A172 (cell line): ENCODE measurements at places on chromosomes 12 and 14. TPM values are rescaled to one million over a fixed set of nuclear protein-coding genes. Genes with fewer than 3 reads are reported as not detected.

DNA sequence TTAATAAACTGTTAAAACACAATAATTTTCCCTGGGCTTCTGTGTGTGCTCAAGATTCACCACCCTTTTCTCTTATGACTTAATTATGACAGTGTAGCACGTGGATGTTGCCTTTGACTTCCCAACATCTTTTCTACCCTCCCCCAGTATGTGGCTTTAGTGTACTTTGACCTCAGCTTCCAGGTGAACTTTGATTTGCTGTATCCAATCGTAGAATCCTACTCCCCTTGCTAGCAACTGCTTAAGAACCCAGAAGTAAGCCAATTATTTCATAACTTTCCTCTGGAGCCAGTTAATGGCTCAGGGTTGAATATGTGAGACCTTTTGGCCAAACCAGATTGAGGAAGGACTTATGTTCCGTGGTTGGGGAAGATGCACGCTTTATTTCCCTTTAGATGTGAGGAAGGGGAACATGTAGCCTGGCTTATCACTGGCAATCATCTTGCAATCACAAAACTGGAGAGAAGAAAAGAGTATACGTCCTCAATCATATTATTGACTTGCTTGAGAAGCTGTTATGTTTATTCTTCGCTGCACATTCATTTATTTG is 259.6 kb upstream of the ATP2B1 start:
- no peak for DNase-seq

DNA sequence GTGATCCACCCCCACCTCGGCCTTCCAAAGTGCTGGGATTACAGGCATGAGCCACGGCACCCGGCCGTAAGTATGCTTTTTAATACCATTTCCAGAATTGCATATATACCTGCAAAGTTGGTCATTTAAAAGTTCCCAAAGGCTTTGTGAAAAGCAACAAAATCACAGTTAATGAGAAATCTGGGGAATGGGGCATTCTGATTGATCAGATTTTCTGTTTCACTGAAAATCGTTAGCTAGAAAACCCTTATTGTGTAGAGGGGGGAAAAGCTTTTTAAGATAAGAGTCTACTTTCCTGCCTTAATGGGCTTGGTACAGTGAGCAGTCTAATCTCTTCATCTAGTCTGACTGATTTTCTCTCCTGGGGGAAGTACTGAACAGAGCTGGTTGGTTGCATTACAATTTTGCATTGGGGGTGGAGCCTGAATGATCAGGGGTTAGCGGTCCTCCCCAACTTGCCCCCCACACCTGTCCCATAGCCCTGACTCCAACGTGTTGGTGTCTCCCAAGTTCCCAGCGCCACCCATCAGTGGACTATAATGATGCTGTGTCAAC is 23.8 kb downstream of the IL31 start:
- DNase-seq = no peak

- peak; percentile 32 for DNase-seq
Observed at GRCh38 chr12:123471374-123472068, 13.6 kb downstream of the SNRNP35 start.

DNA sequence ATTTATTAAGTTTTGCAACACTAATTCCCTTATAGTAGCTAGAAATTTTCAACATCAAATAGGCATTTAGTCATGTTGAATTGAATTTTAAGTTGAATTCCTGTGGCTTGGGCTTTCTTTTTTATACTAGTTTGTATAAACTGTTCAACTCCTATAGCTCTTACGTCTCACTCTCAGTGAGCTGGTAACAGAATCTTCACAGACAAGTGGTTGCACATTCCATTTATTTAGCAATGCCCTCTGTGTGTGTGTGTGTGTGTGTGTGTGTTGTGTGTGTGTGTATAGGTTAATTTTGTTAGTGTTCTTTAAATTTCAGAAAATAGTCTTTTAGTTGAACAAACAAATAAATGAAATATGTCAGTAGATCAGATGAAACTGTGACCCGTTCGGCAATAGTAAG is 425.0 kb downstream of the NPAS3 start:
- DNase-seq = no peak

- no peak for DNase-seq
Observed at GRCh38 chr12:132505852-132506219, 15.9 kb downstream of the FBRSL1 start.

Gene PRPF40B
- total RNA-seq = 9.1 and 13.9 TPM in 2 replicates

- no peak for DNase-seq
Observed at GRCh38 chr12:109989380-109989779, 6.8 kb downstream of the GIT2 start.

DNA sequence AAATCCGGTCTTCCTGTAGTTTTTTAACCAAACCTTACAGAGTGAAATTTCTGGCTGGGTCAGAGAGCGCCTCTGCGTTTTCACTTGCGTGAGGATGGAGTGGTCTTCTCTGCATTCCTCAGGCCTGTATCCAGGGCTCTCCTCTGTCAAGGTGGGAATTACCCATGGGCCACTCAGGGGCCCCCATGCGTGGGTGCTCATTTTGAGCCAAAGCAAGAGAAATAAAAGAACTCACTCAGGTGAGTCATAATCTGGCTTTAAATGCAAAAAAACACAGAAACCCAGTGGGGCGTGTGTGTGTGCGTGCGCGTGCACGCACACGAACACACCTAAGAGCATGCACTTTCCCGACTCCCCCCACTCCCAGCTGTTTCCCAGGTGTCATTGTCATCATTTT is 104.0 kb upstream of the PWP1 start:
- no peak for DNase-seq

DNA sequence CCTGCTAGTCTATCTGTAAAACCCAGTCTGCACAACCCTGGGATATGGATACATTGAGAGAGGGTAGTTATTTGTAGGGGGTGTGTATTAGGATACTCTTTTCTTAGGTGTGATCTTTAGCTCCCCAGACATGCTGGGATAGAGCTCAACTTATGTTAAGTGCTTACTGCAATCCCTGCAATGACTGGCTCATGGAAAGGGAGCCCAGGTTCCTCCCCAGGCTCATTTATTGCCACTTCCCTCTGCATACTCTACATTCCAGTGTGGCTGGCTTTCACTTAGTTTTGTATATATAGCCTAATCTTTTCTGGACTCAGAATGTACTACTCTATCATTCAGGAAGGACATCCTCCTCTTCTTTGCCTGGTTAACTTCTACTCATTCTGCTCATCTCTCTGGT is 172.0 kb downstream of the SYT10 start:
- no peak for DNase-seq

Gene ASB2
- not detected in 2 replicates for total RNA-seq

Gene HNRNPA1
- 508 and 537 TPM in 2 replicates for total RNA-seq

DNA sequence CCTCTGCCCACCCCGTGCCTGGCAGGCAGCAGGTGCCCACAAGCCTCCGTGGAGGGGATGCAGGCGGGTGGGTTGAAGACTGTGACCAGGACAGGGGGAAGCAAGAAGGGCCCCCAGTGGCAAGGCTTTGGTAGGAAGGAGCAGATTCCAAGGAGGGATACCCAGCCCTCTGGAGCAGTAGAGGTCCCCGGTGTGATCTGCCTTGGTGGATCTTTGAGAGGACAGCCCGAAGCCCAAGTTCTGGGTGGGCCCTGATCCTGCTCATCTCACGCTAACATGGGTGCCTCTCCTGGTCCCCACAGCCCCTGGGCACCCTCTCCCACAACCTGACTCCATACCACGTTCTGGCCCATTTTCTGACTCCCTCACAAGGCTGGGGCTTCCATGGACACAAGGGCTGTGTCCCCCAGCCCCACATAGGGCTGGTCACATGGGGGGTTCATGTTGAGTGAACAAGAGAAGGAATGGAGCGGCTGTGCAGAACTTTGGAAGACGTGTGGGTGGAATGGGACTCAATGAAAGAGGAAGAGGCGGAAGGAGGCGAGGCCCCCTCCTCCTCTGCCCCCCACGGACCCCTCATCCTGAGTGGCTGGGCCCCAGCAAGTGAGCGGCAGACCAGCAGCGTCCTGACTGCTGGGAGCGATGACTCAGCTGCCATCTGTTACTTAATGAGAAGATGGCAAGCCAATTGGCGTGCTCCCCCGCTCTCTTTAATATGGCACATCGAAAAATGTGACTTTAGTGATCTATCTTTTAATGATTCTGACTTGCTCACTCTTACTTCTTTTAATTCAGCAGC is 77.0 kb upstream of the BCL11B start:
- DNase-seq = no peak

DNA sequence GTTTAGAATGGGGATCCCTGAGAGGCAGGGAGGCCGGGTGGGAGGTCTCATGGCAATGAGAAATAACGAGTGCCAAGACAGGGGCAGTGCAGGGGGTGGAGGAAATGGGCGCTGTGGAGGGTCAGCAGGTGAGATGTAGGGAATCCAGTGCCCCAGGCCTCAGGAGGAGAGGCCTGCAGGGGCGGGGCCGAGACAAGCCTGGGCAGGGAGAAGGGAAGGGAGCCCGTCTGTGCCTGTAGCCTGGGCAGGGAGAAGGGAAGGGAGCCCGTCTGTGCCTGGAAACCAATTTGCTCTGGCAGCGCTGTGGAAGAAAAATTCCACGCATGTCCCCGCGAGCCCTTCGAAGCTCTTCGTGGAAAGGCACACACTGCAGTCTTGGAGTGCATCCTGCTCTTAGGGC is 10.6 kb upstream of the NCOR2 start:
- DNase-seq = no peak

DNA sequence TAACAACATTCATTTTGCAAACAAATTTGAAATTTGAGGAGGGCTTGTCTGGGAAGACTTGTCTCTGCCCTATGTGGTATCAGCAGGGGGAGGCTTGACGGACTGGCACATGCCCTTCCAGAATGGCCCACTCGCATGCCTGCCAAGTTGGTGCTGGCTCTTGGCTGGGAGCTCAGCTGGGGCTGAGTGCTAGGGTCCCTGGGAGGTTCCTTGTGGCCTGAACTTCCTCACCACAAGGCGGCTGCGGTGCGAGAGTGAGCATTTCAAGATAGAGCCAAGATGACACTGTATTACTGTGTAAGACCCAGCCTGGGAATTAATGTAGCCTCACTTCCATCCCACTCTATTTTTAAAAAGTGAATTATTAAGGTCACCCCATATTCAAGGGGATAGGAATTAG is 271.6 kb upstream of the PLEKHG7 start:
- DNase-seq = no peak

DNA sequence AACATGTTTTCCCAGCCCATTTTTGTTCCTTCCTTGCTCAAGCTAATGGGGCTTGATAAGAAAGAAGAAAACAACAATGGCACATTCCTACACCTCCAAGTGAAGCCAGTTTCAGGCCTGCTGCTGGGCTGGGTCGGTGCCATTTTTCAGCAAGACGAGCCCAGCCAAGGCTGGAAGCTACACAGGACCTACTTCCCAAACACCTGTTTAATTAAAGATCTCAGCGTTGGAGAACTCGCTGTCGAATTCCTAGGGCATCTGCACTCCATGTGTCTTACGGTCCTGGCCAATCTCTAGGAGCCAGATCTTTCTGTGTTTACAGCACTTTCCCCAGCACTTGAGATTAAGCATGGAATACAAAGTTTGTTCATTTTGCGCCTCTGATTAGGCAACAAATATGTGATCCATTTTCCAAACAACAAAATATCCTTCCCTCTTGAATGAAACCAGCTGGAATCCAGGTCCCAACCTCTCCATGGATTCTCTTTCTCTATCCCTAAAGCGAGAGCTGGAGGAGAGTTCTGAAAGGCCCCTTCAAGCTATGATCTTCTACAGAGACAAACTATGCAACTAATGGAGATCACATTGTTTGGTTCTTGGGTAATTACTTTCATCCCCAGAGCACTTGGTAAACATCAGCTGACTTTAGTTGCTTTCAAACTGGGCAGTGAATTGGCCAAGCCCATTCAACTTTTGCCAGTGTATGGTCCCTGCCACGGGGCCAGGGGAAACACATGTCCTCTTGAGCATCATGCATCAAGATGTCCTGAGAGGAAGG is 34.3 kb upstream of the TC2N start:
- no peak for DNase-seq
